T-cell (primary cell): ENCODE measurements at places on chromosomes 5 and 9. TPM values are rescaled to one million over a fixed set of nuclear protein-coding genes. Genes with fewer than 3 reads are reported as not detected.
A peak's percentile ranks its signal among the peaks of the same experiment; 100 is the strongest.

GRCh38 chr5:84364043-84364442, 20.6 kb downstream of the EDIL3 start:
- no peak overlapping the region for H3K4me3 ChIP-seq
- H3K4me1 ChIP-seq = no peaks in the 10 kb centered on the region
- DNase-seq = no peak
- no peaks in the 10 kb centered on the region for H3K27me3 ChIP-seq
- no peak overlapping the region for H3K27ac ChIP-seq

ANKRD31 gene
- total RNA-seq = 0.79 TPM

DNA sequence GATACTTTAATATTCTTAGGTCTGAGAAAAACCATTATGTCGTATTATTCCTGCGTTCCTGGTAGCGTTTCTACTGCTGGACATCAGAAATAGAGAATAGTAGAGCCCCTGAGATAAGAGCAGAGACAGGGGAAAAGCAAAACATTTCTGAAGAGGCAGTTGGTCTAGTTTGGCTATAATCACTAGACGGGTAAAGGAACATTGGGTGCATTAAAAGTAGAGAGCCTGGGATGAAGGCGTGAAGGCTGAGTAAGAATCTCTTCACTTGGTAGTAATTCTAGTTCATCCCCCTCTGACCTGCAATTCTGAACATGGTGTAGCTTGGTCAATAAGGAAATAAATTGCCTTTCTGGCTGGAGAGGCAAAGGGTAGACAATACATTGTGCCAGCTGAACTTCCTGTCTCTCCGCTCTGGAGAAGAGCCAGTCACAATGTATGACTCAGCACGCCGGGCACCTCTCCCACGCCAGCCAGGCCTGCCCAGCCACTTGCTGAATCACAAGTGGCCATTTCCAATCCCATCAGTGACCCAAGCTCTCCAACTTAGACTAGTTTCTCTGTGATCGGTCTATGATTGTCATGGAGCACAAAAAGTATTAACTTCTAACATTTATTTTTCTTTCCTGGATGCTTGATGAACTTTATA, 75.4 kb downstream of the STK32A start:
- H3K4me1 ChIP-seq = no peaks in the 10 kb centered on the region
- DNase-seq = no peak
- H3K27me3 ChIP-seq = no peaks in the 10 kb centered on the region
- no peaks in the 10 kb centered on the region for H3K36me3 ChIP-seq
- no peak overlapping the region for H3K27ac ChIP-seq
- H3K4me3 ChIP-seq = no peak overlapping the region

GRCh38 chr9:14926941-14927624, 16.9 kb upstream of the FREM1 start:
- H3K4me1 ChIP-seq = no peaks in the 10 kb centered on the region
- no peaks in the 10 kb centered on the region for H3K27me3 ChIP-seq
- no peak for DNase-seq
- H3K36me3 ChIP-seq = no peaks in the 10 kb centered on the region

DNA sequence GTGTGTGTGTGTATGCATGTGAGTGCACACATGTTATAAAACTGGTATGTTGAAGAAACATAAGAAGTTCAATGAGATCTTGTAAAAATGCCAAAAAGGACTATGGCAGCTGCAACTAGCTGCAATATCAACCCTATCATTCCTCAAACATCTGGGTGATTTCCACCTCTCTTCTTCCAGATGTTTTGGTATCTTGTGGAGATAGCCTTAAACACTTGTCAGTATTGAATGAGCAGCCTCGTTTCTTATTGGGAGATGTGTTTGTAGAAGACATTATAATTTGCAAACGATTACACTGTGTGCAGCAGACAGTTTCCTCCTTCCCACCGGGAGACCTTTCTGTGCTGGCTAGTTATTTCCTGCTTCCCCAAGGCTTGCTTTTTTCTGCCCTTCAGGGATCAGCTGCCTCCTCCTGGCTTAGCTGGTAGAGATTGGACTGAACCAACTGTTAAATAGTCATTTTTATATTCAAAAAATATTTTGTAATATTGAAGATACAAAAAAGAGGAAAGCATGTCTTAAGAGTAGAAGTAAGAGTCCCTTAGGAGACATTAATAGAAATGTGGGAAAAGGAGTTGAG, 168.4 kb upstream of the MPDZ start:
- no peak overlapping the region for H3K4me3 ChIP-seq
- H3K4me1 ChIP-seq = no peaks in the 10 kb centered on the region
- DNase-seq = no peak
- no peak overlapping the region for H3K27ac ChIP-seq

RBM27 gene
- total RNA-seq = 25.8 TPM

LCN2 gene
- total RNA-seq = not detected

- DNase-seq = no peak
- no peaks in the 10 kb centered on the region for H3K4me1 ChIP-seq
- H3K36me3 ChIP-seq = no peaks in the 10 kb centered on the region
- no peak overlapping the region for H3K4me3 ChIP-seq
Observed at GRCh38 chr9:4936277-4936676, 48.8 kb upstream of the JAK2 start.

IL4 gene
- not detected for total RNA-seq

TMEM174 gene
- not detected for total RNA-seq

BARX1 gene
- not detected for total RNA-seq

SLC26A2 gene
- 5.2 TPM for total RNA-seq

PDLIM4 gene
- not detected for total RNA-seq

DNA sequence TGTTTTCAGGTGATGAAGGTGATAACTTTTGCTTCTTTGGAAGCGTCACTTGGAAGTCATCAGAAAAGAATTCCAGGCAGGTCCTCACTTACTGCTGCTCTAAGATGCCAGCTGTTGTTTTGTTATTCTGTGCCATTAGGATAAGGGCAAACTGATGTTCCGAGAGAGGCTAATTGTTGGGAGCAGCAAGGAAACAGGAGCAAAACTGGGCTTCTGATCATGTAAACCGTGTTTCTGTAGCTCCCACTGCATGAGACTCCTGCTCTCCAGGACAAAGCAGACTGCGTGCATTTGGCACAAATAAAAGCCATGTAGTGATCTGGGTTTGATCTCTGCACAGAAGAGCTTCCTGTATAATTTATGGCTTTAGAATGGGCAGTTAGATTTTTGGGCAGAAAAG, 248.2 kb downstream of the MAN2A1 start:
- H3K27ac ChIP-seq = no peak overlapping the region
- no peak overlapping the region for H3K4me3 ChIP-seq
- no peaks in the 10 kb centered on the region for H3K36me3 ChIP-seq
- DNase-seq = no peak
- no peaks in the 10 kb centered on the region for H3K4me1 ChIP-seq

- no peaks in the 10 kb centered on the region for H3K36me3 ChIP-seq
- no peak overlapping the region for H3K27ac ChIP-seq
- no peaks in the 10 kb centered on the region for H3K27me3 ChIP-seq
- no peak overlapping the region for H3K4me3 ChIP-seq
- H3K4me1 ChIP-seq = no peaks in the 10 kb centered on the region
- DNase-seq = no peak
Observed at GRCh38 chr5:104733063-104733669, 1170.6 kb upstream of the NUDT12 start.

ENHO gene
- total RNA-seq = not detected

GRCh38 chr5:35898952-35899660, 39.3 kb downstream of the CAPSL start:
- no peaks in the 10 kb centered on the region for H3K36me3 ChIP-seq
- H3K27me3 ChIP-seq = no peaks in the 10 kb centered on the region
- H3K27ac ChIP-seq = peak overlapping the region; percentile 3
- H3K4me3 ChIP-seq = no peak overlapping the region
- DNase-seq = no peak
- peaks cover 11% of the 10 kb centered on the region for H3K4me1 ChIP-seq

DNA sequence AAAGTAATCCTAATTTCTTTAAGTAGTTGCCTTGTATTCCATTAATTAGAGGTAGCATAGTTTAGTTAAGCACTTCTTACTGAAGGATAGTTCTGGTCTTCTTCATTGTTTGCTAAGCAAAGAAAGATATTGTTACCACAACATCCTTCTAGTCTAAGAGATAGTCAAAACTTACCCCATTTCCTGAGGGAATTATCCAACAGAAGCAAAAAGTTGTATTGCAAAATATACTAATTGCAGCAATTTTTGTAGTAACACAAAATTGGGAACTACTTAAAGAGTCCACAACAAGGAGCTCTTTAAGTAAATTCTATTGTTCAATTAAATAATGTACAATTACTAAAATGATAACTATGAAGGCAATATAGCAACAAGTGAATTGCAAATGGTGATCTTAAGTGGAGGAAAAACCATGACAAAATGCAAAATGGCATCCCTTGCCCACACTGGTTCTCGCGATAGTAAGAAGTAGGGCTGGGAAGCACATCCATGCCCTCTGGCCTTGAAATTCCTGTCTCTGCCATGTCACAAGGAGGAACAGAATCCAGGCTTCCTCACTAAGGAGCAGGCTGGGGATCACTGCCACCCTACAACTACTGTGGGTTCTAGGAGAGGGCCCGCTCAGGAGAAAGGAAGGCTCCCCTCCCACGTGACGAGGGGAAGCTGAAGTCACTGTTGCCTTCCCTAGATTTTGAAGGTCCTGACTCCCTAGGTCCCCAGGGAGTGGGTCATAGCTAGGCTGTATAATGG, 23.3 kb upstream of the MEGF9 start:
- no peak for DNase-seq
- no peak overlapping the region for H3K27ac ChIP-seq
- no peaks in the 10 kb centered on the region for H3K36me3 ChIP-seq
- H3K27me3 ChIP-seq = no peaks in the 10 kb centered on the region

SLC22A4 gene
- total RNA-seq = not detected

GRCh38 chr9:133968966-133969617, 23.0 kb downstream of the VAV2 start:
- no peaks in the 10 kb centered on the region for H3K4me1 ChIP-seq
- no peaks in the 10 kb centered on the region for H3K27me3 ChIP-seq
- H3K27ac ChIP-seq = no peak overlapping the region
- H3K4me3 ChIP-seq = no peak overlapping the region
- no peak for DNase-seq

- no peaks in the 10 kb centered on the region for H3K27me3 ChIP-seq
- H3K36me3 ChIP-seq = no peaks in the 10 kb centered on the region
- DNase-seq = no peak
- no peak overlapping the region for H3K27ac ChIP-seq
Observed at GRCh38 chr5:163770625-163771024, 265.2 kb downstream of the MAT2B start.

DNA sequence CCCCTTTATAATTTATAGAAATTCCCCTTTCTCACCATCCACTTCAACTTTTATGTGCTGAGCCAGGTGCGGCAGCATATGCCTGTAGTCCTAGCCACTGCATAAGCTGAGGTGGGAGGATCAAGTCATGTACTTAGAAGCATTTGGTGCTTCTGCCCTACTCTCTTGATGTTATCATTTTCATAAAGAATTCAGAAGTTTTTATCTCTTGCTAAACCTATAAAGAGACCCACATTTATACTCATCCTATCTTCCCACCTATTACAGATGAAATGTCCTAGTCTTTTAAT, 18.5 kb downstream of the HMMR start:
- H3K4me3 ChIP-seq = no peak overlapping the region
- no peaks in the 10 kb centered on the region for H3K27me3 ChIP-seq
- no peaks in the 10 kb centered on the region for H3K4me1 ChIP-seq

- no peak for DNase-seq
- H3K27me3 ChIP-seq = no peaks in the 10 kb centered on the region
- no peaks in the 10 kb centered on the region for H3K4me1 ChIP-seq
- no peaks in the 10 kb centered on the region for H3K36me3 ChIP-seq
- H3K27ac ChIP-seq = no peak overlapping the region
Observed at GRCh38 chr9:107931071-107931715, 441.6 kb upstream of the KLF4 start.

ZNF782 gene
- 16.2 TPM for total RNA-seq

SHROOM1 gene
- total RNA-seq = 0.62 TPM

DNA sequence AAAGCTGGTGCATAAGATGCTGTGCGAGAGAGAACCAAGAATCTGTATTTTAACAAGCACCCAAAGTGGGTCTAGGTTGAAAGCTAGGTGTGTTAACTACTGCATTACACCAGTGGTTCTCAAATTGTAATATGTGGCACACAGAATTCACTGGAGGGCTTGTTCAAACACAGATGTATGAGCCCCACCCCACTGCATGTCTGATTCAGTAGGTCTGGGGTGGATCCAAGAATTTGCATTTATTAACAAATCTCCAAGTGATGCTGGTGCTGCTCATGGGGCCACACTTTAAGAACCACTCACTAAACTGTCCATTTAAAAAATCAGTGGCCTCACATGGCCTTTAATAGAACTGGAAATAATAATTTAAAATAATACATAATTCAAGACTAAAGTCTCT, 40.4 kb downstream of the LPAR1 start:
- no peak for DNase-seq
- no peaks in the 10 kb centered on the region for H3K36me3 ChIP-seq
- no peak overlapping the region for H3K27ac ChIP-seq
- H3K4me1 ChIP-seq = no peaks in the 10 kb centered on the region

TENT4A gene
- 62.9 TPM for total RNA-seq

GRCh38 chr5:33261305-33261704, 179.5 kb upstream of the TARS1 start:
- no peaks in the 10 kb centered on the region for H3K4me1 ChIP-seq
- H3K27ac ChIP-seq = no peak overlapping the region
- H3K27me3 ChIP-seq = no peaks in the 10 kb centered on the region
- DNase-seq = no peak
- no peak overlapping the region for H3K4me3 ChIP-seq

- no peaks in the 10 kb centered on the region for H3K36me3 ChIP-seq
- DNase-seq = no peak
- no peak overlapping the region for H3K4me3 ChIP-seq
- H3K4me1 ChIP-seq = no peaks in the 10 kb centered on the region
- H3K27ac ChIP-seq = no peak overlapping the region
Observed at GRCh38 chr9:114855488-114855887, 49.6 kb upstream of the TNFSF15 start.
